ENCODE measurements at places on chromosomes 2 and 18.

- no peak for DNase-seq
These were observed 29.2 kb downstream of the ZNF516 start for GRCh38 chr18:76465630-76466409.

GRCh38 chr18:37673671-37674070 is 108.1 kb upstream of the CELF4 start:
- no peak for DNase-seq

DNA sequence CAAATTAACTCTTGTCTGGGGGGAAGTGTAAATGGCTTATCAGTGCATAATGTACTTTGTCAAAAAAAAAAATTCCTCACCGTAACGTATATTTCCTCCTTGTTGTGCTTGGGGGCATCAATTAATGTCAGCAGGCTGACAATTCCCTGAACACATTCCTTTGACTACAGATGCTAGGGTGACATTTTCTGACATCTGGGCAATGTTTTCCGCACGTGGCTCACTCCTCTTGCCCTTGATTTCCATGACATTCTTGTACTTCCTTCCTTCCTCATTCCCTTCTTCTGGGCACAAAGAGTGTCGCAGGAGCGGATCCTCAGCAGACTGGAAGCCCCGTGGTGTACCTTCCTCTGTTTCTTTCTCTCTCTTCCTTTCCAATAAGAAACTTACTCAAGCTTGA is 173.7 kb downstream of the SP3 start:
- DNase-seq, result no peak

DNA sequence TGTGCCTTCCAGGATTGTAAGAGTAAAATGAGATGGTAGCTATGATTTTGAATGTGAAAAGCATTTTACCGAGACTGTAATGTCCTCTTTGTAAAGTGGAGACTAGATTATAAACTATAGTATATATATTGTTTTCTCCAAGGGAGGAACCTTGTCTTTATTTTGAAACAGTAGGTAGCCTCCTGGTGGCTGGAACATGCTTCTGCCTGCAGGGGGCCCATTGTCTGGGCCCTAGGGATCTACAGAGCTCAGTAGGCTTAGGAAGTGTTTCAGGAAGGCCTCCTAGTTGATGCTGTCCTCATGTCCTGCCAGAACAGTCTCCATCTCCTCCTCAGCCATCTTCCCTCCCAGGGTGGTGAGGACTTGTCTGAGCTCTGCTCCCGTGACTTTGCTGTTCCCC is 3.0 kb downstream of the PIKFYVE start:
- no peak for DNase-seq

DNA sequence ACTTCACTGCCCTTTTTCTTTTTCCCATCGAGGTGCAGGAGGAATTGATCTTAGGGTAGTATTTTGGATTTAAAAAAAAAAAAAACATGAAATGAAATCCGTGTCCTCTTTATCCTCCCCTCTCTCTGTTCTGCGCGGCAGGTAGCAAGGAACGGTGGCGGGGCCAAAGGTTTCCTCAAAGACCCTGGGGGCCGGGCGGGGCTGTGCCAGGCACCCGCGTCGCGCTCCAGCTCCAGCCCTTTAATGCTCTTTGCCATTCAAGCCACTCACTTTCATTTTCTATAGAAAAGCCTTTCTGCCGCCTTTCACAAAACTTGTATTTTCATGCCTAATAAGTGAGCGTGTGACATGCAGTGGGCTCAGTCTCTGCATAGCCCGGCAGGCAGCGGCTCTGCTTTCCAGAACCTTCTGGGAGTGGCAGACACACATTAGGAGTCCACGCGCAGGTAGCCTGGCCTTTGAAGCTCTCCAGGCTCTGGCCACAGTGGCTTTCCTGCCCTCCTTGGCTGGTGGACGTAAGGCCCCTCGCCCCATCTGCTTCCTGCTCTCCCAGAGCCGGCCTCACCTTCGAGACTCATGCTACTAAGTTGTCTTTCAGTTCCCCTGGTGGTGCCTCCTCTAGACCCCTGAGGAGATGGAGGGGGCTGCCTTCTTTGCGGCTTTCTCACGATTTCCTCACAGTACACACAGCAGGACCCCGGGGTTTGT is 41.7 kb downstream of the AGAP1 start:
- no peak for DNase-seq

DNA sequence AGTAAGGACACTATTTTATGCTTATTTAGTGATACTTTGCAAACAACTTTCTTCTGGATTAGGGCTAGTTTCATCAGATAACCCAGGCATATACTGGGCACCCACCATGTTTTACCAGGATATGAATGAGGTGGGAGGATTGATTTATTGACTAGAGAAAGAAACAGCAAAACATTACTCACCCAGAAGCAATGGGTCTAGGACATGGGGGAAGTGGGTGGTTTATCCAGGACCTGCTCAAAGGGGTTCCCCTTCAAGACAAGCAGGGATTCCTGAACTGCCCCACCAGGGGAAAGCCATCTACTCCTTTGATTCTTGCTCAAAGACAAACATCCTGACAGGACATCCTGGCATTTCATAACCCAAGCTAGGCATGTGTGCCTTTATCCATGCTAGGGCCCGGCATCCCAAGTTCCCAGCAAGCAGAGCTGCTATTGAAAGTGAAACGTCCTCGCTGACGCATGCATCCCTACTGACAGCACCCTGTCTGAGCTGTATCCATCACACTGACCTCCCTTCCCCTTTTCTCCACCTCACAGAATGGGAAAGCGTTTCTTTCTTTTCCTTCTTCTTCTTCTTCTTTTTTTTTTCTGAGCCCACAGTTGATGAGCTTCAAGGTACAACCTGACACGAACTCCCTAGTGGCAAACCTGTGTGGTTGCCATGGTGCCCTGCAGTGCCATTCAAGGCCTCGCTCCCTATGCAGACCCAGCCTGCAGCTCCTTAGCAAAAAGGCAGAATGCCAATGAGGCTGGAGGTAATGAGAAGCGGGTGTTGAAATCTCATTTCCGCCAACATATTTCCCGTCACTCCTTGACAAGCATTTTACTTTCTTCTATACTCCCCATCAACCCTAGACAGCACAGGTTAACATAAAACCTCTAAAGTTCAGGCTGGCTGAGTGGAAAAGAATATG is 70.5 kb downstream of the CLHC1 start:
- DNase-seq, result no peak

- DNase-seq, result no peak
These were observed 9.7 kb downstream of the DOK1 start for GRCh38 chr2:74564222-74564621.
